ENCODE measurements at places on chromosomes 3 and 15.

DNA sequence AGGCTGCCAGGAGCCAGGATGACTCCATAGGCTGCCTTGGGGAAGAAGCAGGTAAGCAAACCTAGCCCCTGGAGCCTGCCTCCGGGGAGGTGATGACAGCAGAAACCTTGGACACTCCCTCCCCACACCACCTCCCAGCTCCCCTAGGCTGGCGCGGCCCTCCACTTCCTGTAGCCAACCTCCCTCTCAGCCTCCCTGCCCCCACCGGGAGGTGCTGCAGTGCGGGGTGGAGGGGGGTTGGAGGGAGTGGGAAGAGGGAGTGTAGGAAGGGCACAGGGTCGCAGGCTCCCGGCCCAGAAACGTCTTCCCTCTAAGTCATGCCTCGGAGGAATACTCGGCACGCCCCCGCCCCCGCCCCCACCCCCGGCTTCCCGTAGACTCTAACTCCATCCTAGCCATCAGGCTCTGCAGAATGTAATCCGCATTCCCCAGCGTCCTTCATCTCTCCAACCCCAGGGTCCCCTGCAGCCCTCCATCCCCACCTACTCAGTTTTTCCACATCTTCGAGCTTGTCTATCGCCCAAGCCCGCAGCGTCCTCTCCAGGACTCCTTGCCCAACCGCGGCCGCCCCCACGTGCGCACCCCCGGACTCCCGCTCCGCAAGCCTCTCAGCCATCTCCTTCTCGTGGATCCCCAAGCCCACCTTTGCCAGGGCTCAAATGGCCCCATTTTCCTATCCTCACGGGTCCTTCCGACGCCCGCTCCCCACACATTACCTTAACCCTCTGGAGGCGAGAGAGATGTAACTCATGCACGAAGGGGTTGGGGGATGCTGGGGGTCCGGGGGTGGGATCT is 528 bp downstream of the LPCAT4 start:
- DNase-seq: no peak

GRCh38 chr3:179186426-179186825 is 38.3 kb downstream of the PIK3CA start:
- no peak for DNase-seq

DNA sequence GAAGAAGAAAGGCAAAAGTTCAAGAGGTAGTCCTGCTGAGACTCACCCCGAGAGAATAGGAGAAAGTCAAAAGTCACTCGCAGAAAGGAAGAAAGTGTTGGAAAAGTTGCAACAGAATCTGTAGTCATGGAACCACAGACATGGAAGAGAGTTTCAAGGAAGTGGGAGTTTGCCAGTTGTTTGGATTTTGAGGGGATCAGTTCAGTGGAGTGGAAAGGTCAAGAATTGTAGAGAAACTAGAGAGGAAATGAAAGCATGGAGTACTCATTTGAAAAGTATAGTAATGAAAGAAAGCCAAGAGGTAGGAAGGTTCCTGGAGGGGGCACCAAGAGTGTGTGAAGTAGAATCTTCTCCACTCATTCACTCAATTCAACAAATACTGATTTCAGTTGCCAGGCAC is 34.7 kb downstream of the SPTSSB start:
- no peak for DNase-seq

DNA sequence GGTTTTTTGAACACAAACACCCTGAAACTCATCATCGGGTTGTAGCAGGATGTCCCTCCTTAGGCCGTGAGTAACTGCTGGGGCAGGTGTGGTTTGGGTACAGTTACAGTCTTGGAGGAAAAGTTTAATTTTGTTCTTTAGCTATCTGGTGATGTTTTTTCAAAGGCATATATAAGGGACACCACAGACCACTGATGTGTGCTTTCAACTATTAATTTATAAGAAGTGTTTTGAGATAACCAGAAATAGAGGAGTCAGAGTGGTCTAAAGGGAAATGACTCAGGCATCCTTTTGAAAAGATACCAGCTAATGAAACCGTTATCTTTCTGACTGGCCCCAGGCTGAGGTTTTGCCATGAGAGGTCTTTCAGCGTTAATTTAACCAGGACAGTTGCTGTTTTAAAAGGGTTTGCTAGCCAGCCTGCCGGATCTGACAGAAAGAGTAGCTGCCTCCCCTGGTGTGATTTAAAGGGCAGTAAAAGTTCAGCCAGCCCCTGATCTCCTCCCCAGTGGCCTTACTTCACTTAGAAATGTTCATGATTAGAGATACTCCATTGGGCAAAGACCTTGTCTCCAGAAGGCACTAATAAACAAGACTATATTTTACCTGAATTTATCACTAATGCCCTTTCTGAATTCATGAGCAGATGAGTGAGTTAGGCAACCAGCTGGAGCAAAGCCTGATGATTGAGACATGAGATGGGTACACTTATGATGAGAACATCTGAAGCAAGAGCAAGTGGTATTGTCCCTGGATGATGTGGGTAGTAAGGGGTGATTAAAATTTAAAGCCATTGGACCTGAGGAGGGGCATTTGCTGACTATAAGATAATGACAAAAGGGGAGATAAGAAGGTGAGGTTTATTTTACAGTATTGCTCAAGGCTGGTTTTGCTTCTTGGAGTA is 482.5 kb upstream of the TBL1XR1 start:
- DNase-seq: no peak

DNA sequence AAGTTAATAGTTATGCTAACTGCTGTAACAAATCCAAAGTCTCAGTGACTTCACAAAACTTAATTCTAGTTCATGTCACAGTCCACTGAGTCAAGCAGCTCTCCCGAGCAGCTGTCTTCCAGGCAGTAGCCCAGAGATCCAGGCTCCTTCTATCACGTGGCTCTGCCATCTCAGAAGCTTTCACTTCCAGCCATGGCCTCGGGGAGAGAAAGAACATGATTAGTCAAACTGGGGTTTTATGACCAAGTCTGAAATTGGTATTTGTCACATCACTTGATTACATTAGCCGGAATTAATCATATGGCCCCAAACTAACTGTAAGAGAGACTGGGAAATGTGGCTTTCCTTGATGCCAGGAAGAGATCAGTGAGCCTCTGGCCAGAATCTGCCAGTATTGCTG is 70.2 kb upstream of the DGKG start:
- DNase-seq: no peak

DNA sequence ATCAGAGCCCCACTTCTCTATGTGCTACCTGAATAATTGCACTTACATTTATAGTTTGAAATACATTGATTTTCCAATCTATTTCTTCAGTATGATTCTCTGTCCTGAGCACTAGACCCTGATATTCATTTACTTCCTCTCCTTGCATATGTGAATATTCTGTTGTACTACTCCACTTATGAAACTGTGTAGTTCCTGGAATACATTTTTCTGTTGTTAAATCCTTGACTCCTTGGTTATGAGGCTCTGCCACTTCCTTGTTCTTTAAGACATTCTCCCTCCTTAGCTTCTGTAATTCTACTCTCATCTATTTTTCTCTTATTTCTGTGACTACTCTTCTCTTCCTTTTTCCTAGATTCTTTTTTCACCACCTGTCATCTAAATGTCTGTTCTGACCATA is 12.9 kb upstream of the MGA start:
- no peak for DNase-seq

GRCh38 chr3:112355307-112355687 is 22.3 kb downstream of the CD200 start:
- DNase-seq: no peak

DNA sequence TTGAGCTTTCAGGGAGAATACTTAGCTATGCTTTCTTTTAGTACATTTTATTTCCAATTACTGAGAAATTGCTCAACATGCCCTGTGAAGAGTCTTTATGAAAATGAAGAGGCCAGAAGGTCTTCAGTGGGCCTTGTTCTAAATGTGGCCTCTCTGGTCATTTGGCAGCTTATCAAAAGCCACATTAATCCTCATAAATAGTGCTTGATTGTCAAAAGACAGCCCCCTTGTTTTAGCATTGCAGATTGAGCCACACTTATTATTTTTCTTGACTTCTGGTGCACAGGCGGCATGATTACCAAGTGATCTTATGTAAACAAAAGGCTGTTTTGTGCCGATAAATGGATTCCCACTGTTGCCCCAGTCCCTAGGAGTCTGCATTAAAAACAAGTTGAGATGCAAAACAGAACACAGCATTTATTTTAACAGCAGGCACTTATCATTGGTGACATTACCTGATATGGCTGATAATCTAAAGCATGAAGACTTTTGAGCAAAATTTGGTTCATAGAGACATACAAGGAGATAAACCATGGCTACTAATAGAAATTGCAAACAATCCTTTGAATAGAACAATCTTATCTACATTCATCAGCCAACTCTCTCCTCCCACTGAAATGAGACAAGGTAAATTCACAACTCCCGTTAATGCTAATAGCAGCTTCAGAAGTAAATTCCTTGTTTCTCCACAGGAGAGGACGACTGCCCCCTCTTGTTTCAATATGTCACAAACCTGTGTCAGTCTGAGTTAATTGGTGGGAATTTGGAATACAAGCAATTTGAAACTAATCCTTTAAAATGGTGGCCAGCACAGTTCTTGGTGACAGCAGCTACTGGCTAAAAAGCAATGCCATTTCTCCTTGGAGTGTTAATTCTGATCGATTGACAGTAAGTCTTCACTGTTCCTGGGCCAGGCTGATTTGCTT is 194.3 kb downstream of the NSUN3 start:
- no peak for DNase-seq

- DNase-seq: no peak
Observed at GRCh38 chr15:48861813-48862431, 16.0 kb upstream of the EID1 start.

GRCh38 chr15:100703032-100703578 is 100.7 kb downstream of the ASB7 start:
- no peak for DNase-seq

- no peak for DNase-seq
Observed at GRCh38 chr3:86788371-86788770, 202.6 kb downstream of the VGLL3 start.

DNA sequence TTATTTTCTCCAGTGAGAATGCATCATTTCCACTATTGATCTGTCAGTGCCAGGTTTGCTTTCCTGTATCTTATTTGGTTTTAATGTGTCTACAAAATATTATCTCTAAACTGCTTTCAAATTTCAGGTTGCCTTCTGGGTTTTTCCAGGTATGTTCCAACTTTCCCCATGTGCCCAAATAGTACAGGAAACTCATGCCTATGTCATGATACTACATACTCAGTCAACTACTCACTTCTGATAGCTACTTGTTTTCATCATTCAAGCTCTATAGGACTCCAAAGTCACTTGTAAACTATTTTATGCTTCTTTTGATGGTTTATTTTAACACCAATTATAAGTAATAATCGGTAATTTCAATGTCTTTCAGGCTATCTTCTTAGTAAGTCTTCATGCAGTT is 134.8 kb upstream of the TTC14 start:
- DNase-seq: no peak

DNA sequence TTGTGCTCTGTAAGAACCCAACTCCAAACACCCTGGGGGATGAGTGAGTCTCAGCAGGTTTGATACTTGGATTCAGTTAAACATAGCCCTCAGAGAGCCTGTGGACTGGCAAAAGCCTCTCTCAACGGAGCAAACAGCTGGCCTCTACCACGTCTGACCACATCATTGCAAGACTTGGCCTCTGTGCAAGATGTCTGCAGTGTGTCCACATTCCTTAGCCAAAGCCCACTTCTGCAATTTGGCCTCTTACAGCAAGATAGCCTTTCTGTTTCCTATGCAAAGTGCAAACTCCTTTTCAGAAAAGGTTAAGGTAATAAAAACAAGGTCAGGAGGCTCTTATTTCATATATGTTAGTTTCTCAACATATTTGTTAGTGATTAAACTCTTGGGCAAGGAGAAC is 27.9 kb downstream of the FBN1 start:
- no peak for DNase-seq

DNA sequence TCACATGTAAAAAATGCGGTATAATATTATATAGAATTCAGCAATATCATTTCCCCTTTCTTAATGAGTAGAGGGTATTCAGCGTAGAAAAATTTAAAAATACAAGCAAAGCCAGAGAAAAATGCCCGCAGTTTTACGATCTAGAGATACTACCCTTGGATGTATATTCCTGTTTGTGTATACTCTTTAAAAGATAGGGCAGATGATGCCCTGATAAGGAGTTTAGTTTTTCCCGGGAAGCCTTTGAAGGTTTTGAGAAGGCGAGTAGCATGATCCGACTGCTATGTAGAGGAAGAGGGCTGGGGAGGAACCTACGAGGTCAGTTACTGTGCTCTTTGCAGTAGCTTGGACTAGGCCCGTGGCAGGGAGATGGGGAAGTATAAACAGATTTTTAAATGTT is 1.2 kb downstream of the YEATS2 start:
- DNase-seq: no peak

DNA sequence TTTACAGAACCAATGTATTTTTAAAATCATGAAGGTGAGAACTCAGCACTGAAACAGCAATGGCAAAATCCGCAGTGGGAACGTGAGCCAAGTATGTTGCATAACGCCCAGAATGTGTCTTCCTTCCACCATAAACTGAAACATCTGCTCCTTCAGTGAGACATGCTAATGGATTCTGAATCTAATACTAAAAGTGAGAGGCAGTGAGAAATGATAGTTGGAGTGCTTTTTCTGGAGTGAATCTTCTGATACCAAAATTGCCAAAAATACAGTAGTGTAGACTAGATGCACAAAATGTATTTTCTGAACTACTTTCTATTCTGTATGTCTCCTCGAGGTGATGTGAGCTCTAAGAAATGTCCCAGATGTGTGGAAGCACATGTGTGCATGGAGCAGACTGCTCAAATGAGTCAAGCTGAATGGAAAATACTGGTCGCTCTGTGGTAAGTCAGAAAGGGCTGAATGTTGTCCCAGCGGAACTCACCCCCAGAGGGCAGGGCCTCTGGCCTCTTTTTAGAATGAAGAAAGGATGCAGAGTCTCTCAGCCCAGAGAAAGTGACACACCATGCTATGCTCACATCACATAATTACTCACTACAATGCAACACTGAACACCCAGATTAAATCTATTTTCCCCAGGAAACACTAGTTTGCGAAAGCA is 73.0 kb downstream of the ATP10A start:
- peak; percentile 82 for DNase-seq

GRCh38 chr15:73767806-73768501 is 14.8 kb upstream of the INSYN1 start:
- DNase-seq: no peak

DNA sequence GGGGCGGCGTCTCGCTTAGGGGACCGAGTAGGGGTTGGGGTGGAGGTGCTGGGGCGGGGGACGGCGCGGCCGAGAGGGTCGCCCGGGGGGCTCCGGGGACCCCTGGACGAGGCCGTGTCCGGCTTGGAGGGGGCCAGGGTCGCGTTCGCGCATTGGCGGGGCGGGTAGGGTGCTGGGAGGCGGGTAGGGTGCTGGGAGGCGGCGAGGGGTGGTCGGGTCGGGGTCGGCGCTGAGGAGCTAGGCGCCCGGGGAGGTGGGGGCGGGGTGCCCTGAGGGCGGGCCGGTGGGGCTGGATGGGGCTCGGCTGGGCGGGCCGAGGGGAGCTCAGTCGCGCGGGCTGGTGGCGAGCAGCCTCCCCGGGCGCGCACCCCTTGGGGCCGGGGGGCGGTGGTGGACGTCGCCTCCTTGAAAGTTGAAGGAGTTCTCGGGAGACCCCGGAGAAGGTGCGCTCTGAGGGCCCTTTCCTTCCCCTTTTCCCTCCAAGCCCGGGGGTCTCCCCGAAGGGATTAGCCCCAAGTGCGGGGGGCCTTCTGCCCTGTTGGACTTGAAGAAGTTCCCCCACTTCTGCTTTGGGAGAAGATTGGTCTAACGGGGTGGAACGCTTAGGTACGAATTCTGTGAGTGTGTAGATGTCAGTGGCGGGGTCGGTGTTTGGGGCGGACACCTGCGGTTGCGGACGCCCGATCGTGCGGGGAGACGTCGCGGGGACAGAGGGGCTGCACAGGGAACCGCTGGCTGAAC is 543 bp downstream of the MEF2A start:
- no peak for DNase-seq

GRCh38 chr15:98505611-98506031 is 142.7 kb upstream of the IGF1R start:
- DNase-seq: peak; percentile 91

GRCh38 chr3:127316685-127317084 is 28.8 kb upstream of the PRR20G start:
- DNase-seq: no peak
